Activated naive CD4-positive, alpha-beta T cell treated with Interleukin-2 at 50 U/mL for 16 hours (primary cell): ENCODE measurements at places on chromosomes 13 and 19.

DNA sequence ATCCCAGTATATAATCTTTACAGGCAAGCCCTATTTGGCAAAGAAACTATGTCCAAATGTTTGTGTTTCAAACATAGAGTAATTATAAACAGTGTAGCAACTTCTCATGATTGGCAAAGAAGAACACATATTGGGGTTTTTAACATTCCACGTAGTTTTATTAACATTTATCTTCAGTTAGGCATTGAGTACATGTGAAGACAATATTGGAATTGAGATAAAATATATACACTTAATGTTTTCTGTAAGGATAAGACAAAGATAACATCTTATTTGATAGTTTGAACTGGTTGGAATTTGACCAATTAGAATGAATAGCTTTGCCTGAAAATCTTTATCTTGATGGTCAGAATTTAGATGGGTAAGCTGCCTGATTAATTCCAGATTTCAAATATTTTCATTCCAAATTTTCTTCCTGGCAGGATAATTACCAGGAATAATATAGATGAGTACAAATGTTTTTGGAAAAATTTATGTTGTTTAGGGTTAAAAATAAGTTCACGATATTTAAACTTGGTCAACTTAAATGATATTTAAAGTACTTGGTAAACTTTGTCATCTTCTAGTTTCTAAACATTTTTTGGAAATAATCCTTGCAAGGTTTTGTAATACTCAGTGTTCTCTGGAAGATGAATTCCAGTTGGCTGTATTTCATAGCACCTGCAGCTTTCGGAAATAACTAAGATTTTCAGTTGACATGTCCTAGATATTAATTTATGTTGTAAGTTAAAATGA, 536.5 kb upstream of the SPRY2 start:
- DNase-seq: no peak

GRCh38 chr13:79405501-79405830, 589 bp downstream of the RBM26 start:
- no peak for DNase-seq

DNA sequence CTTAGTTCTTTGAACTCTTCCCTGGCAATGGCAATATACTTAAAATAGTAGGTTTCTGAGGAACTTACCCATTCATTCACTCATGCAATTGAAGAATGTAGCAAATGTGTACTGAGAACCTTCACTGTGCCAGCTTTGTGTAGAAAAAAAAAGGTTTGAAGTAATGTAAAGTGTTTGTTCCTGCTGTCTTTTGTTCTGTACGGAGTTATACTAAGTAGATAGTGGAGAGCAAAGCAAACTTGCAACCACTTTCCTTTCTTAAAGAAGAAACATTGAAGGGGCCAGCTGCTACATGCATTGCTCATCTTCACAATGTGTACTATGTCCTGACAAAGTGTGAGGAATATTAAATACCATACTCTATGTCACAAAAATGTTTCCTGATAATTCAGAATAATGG, 68.9 kb upstream of the FREM2 start:
- DNase-seq: no peak

GRCh38 chr13:22846551-22846950, 334.2 kb upstream of the SGCG start:
- DNase-seq: no peak

DNA sequence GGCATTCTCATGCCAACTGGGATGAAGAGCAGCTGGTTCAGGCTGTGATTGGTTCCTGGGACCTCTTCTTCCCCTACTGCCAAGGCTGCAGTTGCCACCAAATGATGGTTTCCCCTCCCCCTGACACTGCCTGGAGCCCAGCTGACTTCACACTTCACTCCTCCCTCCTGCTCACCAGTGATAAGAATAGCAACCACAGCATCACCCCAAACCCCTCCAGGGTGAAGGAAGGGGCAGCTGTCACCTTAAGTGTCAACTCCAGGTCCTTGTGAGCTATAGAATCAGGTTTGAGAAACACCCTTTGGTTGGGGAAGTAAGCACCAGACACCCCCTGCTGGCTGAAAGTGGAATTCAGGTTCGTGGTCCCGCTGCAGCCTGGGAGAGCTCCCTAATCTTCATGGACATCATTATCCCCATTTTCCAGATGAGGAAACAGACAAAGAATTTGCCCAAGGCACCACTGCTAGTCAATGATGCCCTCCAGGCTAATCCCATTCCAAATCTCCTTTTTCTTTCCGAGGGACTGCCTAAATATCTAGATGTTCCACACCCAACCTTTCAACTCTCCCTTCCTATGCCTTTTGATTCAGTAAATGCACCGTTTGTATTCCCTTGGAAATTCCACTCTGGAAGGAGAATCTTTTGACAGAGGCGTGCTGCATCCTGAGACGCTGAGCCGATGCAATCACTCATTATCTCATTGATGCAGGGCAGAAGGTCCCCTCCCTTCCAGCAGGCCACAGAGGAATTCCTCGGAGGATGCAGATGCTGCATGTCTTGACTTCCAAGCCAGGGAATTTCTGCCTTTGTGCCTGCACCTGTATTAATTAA, 50.6 kb upstream of the UQCRFS1 start:
- peak; percentile 54 for DNase-seq

GRCh38 chr13:53351021-53351420, 322.4 kb downstream of the OLFM4 start:
- no peak for DNase-seq

- no peak for DNase-seq
Measured at GRCh38 chr13:20942938-20943559, 40.5 kb upstream of the XPO4 start.

DNA sequence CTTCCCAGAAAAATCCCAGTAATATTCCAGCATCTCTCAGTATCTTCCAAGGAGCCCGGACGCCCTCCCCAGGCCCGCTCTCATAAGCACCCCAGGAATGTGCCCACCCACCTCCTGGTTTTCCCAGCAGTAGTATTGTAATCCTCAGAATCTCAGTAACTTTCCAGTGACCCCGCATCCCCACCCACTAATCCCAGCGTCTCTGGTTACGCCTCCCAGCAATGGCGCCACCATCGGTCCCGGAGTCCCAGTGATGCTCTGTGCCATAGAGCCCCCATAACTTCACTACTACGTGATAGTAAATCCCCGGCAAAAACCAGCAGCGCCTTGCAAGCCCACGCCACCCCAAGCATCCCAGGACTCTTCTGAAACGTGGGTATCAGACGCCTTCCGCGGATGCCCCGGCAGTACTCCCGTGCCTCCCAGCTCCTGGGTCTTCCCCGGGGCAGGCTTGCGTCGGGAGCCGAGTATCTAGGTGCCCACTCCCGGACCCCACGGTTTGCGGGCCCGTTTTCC, 928 bp upstream of the PNPLA6 start:
- peak; percentile 53 for DNase-seq

GRCh38 chr13:40798380-40798779, 9.0 kb downstream of the SLC25A15 start:
- DNase-seq: no peak

DNA sequence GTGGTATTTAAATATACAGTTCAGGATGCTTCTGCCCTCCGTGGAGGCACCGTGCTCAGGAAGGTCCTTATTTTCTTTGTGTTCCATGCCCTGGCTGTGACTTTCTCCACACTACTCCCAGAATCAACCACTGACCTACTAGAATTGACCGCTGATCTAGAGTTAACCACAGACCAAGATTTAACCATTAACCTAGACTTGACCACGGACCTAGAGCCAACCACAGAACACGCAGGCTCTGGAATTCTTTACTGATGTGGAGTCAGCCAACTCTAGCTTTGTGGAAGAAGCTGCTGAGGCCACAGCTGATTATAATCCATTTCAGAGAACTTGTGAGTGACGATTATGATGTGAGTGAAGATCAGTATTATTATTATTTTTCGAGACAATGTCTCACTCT, 18.0 kb downstream of the GTF2F2 start:
- DNase-seq: no peak

GRCh38 chr13:24668955-24669582, 11.1 kb upstream of the ATP12A start:
- DNase-seq: no peak

DNA sequence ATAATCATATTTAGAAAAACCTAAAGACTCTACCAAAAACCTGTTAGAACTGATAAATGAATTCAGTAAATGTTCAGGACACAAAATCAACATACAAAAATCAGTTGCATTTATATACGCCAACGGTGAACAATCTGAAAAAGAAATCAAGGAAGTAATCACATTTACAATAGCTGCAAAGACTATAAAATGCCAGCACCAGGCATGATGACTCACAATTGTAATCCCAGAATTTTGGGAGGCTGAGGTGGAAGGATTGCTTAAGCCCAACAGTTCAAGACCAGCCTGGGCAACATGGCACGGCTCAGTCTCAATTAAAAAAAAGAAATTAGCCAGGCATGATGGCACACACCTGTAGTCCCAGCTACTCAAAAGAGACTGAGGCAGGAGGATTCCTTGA, 7.0 kb downstream of the ZNF562 start:
- no peak for DNase-seq

GRCh38 chr19:17205237-17206140, 9.7 kb upstream of the USE1 start:
- DNase-seq: peak; percentile 65

- DNase-seq: no peak
Measured at GRCh38 chr13:95226932-95227695, 74.1 kb downstream of the ABCC4 start.

- peak; percentile 56 for DNase-seq
Measured at GRCh38 chr13:51793570-51794271, 10.2 kb downstream of the DHRS12 start.

GRCh38 chr13:27083183-27083582, 88.4 kb downstream of the USP12 start:
- no peak for DNase-seq

DNA sequence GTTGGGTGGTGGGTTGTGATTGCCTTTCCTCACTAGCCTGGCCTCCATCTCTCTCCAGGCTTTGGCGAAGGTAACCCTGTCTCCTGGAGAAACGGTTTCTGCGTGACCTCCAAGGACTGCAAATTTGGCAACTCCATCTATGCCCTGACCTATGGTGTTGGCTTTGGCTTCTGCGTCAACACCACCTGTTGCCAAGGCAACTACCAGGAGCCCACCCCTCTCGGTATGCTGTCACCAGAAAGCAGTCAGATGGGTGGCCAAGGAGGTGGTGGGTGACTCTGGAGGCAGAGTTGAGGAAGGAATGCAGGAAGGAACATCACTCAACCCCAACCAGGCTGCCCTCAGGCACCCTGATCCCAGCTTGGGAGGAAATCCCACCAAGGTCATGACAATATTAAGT, 18.6 kb upstream of the IRGC start:
- no peak for DNase-seq

GRCh38 chr13:111789420-111789819, 277.5 kb upstream of the SOX1 start:
- no peak for DNase-seq

- DNase-seq: peak; percentile 61
Measured at GRCh38 chr13:43023289-43023963, at the start of gene DNAJC15. TSS of gene DNAJC15 (plus strand) at chr13:43023586. CDS start at chr13:43023627, 41 bp downstream.

- no peak for DNase-seq
Measured at GRCh38 chr19:4164262-4164661, 10.8 kb downstream of the CREB3L3 start.

GRCh38 chr13:70795484-70795883, 687.2 kb upstream of the KLHL1 start:
- no peak for DNase-seq

DNA sequence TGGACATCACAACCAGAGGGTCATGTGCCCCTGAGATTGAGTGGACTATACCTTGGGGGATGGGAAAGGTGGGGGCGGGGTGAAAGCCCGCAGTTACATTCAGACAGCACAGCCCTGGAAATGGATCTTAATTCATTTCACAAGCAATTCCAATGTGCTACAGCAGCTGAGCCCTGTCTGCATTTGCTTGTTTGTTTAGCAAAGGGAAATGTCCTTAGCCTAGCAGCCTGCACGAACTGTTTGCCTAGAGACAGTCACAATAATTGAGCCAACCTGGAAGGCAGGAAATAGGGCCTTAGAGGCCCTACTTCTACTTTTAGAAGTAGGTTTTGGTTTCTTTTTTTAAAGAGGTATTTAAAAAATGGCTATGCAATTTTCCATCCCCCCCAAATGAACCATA, 177.3 kb upstream of the KL start:
- DNase-seq: no peak
